ENCODE measurements at places on chromosomes 5 and 9. TPM values are rescaled to one million over a fixed set of nuclear protein-coding genes. Genes with fewer than 3 reads are reported as not detected.
A peak's percentile ranks its signal among the peaks of the same experiment; 100 is the strongest.

ROR2 gene
- 24.7 TPM for total RNA-seq

GRCh38 chr9:128405780-128406171 is 14.9 kb upstream of the CERCAM start:
- no peaks in the 10 kb centered on the region for H3K4me1 ChIP-seq
- H3K27ac ChIP-seq, result no peak overlapping the region
- H3K4me3 ChIP-seq, result no peak overlapping the region
- peaks cover 19% of the 10 kb centered on the region for H3K27me3 ChIP-seq

DNA sequence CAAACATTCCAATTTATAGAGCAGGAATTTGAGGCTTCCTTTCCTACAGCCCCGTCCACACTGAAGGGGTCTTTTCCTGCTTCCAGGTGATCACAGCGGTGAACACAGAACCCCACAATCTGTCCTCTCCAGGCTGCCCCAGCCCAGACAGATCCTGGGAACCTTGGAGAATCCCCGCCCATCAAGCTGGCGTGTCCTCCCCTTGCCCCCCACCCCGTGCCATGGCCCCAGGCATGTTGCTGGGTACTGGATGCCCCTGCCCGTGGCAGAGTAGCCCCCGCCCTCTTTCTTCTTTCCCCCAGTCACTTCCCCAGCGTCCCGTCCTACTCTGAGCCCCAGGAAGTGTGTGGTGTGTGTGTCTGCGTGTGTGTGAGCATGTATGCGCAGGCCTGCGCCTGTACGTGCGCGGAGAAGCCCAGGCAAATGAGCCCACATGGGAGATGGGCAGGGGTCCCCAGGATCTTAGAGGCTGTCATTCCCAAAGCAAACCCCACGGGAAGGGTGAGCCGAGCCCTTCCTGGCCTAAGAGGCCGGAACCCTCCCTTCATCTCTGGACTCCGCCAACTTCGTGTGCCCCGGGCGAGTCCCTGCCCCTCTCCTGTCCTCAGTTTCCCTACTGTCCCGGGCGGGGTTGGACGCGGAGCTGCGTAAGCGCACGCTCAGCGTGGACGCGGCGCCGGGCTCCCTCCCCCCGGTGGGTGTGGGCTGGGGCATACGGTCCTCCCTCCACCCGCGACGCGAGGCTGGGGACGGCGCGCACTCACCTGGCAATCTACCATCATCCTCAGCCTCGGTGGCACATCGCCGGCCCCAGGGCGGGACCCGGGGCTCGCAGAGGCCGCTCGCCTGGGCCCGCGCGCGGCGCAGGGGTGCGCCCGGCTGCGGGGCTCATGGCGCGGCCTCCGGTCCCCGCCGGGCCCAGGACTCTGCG is 15.2 kb downstream of the GBGT1 start:
- peaks cover 25% of the 10 kb centered on the region for H3K4me1 ChIP-seq
- peak; percentile 63 for DNase-seq
- no peaks in the 10 kb centered on the region for H3K36me3 ChIP-seq
- H3K27ac ChIP-seq, result peak overlapping the region; percentile 94
- no peaks in the 10 kb centered on the region for H3K27me3 ChIP-seq

DNA sequence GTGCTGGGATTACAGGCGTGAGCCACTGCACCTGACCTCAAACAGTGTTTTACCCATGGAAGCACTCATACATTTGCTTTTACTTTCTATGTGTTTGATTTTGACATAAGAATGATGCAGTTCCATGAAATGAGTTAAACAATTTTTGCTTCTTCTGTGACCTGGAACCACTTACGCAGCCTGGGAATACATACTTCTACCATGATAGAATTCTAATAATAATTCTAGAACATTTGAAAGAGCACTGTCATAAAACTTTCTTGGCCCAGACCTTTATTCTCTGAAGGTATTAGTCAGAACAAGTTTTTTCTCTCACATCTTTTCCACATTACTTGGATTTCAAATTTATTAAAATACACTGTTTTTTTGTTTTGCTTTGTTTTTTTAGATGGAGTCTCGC is 25.3 kb upstream of the COL5A1 start:
- H3K27me3 ChIP-seq, result no peaks in the 10 kb centered on the region
- no peaks in the 10 kb centered on the region for H3K36me3 ChIP-seq
- peaks cover 7% of the 10 kb centered on the region for H3K4me1 ChIP-seq
- H3K27ac ChIP-seq, result no peak overlapping the region
- H3K4me3 ChIP-seq, result no peak overlapping the region

DNA sequence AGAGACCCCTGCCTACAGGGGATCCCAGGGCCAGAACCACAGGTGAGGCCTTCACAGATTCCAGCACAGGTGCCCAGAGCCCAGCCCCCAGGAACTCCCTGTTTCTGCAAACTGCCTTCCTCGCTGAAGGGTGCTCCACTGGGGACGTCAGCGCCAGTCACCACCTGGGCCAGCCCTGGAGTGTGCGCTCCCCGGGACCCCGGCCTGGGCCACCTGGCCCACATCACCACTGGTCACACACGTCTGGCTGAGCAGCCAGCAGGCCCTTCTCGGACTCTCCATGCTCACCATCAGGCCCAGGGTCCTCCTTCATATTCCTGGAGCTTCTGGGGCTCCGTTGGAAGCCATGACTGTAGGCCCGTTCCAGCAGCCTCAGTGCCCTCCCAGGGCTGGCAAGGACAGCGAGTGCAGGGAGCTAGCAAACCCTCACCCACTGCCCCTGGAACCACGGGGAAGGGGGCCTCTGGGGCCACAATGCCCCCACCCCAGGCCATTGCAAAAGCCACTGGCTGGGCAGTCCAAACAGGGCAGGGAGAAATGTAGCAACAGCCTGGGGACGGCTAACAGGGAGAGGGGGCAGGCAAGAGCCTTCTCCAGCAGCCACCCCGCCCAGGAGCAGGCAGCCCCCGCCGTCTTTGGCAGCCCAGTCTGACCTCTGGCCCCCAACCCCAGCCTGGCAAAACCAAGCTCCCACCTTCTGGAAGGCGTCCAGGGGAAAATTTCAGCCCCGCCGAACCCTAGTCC is 1.3 kb downstream of the AGPAT2 start:
- H3K4me1 ChIP-seq, result peaks cover 24% of the 10 kb centered on the region
- peak overlapping the region; percentile 88 for H3K27ac ChIP-seq
